ENCODE measurements at places on chromosomes 16 and 17.

DNA sequence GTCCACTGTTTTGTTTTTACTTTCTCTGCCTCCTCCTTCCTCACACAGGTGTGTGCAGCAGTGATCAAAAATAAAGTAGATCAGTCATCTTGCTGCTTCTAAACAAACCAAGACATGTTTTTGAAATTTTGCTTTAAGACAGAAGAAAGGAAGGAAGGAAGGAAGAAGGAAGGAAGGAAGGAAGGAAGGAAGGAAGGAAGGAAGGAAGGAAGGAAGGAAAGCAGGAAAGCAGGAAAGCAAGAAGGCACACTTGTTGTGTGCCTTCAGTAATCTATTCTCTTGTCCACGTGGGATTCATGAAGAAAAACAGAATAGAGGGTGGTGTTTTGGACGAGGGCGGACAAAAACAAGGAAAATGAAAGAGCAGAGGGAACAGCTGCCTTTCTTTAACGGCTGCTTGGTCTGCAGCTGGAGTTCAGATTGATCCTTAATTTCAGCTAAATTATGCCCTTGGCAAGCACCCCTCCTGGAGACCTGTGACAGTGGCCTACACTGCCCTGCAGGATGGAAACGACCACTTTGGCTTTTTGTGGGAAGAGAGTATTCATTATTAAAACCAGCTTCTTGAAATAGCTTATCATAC lies 188.5 kb upstream of the IRX3 start:
- no peak for DNase-seq

GRCh38 chr16:68252383-68252782 lies 7.2 kb downstream of the PLA2G15 start:
- DNase-seq, result no peak

- no peak for DNase-seq
Measured at GRCh38 chr16:20291208-20292206, 35.8 kb downstream of the GP2 start.

DNA sequence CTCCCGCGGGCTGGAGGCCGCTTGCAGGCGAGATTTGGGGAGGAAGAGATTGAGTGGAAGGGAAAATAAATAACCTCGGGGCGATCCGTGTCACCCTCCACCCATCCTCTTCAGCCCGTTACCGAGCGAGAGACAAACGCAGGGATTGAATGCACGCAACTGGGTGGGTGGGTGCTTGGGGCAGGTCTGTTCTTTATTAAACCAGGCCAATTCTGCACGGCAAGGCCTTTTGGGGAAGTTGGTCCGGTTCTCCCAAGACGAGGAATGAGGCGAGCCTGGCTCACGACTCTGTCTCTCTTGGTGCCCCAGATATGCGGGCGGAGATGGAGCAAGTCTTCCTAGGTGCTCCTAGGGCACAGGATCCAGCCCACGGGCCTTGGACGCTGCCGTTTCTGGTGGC lies 396 bp upstream of the HOXB7 start:
- no peak for DNase-seq

- DNase-seq, result no peak
Measured at GRCh38 chr16:89290472-89290871, 73.0 kb downstream of the ZNF778 start.

DNA sequence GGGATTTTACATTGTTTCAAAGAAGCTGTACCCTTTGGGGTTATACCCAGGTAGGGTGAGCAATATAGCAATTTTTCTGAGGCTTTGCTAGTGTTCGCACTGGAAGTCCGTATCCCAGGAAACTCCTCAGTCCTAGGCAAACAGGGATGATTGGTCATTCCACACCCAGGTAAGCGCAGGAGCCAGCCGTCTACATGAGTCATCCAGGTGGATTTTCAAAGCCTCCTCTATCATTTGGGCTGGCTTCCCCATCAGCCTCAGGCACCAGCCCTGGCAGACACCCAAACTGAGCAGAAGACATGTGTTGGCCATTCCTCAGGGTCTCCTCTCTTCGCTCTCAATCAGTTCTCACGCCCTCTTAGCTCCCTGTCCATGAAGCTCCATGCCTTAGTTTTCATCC lies 135.6 kb downstream of the AIPL1 start:
- no peak for DNase-seq

DNA sequence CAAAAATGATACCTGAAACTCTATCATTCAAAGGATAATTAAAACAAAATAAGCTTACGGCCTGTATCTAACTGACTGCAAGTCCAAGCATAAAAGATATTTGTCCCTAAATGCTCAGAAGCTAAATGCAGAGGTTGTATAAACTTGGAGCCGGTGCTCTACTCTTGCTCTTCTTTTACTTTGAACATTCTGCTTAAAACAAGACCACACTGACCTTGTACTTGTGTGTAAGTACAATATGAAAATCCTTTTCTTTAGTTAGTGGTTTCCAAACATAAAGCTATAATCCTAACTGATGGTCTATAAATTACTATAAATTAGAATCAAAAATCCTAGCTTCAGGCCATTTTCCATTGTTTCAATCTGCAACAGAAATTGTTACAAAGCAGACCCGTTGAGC lies 74.6 kb downstream of the SPAG9 start:
- no peak for DNase-seq

DNA sequence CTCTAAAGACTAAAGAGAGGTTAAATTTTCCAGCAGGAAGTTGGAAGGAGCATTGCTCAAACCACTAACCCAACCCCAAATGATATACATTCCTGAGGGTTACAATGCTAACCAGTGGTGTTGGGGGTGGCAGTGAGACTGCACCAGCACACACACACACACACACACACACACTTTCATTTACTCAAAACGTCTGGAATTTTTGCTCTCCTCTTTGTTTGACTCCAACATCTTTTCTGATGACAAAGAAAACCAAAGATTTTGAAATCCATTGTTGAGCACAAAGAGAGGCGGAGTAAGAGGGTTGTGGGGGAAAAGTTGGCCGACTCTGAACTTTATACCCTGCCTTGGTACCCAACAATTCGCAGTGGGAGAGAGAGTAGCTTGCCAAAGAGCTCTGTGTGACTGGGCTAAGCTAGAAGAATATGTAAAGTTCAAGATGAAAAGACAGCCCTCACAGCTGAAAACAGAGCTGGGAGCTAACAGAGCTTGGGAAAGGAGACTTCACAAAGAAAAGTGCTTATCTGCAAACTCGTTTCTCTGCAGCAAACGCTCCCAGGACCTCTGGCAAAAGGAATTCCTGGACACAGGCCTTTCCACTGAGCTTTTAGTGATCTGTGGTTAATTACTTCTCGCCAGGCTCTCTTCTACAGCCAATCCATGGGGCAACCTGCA lies 426.0 kb upstream of the CDH11 start:
- no peak for DNase-seq

- DNase-seq, result no peak
Measured at GRCh38 chr17:40953881-40954280, 12.9 kb downstream of the KRT39 start.

DNA sequence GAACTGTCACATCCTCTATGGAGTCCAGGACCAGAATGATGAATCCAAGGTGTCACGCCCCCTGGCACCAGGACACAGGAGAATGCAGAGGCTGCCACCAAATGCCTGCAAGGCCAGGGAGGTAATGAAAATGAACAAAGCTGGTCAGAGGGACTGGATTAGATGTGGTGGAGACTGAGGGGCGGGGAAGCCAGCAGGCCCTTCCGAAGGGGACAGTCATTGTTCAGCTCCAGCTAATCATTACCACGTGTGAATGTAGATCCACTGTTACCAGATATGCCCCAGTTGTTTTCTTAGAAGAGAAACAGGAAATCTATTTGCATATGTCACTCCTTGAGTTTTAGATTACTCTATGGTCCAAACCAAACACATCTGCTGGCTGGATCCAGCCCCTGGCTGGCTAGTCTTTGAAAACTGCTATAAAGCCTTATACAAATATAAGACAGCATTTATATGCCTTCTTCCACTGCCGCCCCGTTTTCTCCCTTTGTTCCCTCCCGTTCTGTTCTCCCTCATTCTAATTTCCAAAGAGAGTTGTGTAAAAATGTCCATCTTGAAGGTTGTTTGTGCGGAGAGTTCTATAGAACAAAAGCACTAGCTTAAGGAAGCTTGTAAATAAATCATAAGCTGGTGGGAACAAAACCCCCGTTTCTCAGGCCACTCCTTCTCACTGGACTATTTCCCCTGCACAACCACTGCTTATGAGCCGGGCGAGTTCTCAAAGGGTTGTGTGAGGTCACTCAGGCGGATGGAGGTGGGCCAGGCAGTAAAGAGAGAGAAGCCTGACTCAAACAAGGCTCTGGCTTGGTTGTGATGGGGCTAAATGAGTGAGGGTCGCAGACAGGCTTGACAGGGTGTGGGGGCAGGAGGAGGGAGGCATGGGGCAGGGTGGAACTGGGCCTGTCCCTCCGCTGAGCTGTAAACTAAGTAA lies 14.2 kb downstream of the CRYM start:
- no peak for DNase-seq

GRCh38 chr16:28326881-28327610 lies 34.7 kb downstream of the SBK1 start:
- DNase-seq, result no peak

DNA sequence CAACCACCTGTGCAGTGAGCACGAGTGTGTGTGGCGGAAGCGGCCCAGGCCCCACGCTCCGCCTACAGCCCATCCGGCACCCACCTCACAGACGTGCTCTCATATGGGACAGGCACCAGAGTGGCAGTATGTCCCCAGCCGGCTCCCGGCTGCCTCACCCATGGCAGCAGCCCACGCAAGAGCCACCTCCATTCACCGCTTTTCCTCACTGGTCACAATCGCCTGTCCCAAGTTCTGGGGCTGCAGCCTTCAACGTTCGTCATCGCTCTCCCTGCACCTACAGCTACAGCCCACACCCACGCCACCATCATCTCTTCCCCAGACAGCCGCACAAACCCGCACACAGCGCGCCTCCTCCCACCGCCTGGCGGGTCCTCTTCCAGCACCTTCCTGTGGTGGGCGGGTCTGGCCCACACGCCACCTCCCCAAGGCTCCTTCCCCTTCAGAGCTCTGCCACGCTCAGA lies 17.5 kb upstream of the TRAP1 start:
- no peak for DNase-seq

DNA sequence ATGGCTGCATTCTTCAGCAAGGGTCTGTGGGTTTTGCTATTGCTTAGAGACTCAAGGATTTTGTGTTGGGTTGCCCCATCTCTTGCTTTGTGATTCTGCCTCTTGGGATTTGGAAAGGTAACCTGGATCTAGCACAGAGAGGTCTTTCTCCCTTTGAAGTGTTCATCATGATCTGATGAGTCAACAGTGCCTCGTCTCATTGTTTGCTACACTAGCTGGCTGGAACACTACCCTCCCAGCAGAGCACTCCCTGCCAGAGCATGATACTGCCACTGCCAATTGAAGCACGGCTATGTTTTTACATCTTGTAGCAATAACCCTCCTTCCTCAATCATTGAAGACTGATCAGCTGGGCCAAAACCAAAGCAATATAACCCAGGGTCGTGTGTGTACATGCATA lies 361.0 kb downstream of the CDH13 start:
- DNase-seq, result no peak

- no peak for DNase-seq
Measured at GRCh38 chr17:59827721-59828477, 64.8 kb downstream of the TUBD1 start.

DNA sequence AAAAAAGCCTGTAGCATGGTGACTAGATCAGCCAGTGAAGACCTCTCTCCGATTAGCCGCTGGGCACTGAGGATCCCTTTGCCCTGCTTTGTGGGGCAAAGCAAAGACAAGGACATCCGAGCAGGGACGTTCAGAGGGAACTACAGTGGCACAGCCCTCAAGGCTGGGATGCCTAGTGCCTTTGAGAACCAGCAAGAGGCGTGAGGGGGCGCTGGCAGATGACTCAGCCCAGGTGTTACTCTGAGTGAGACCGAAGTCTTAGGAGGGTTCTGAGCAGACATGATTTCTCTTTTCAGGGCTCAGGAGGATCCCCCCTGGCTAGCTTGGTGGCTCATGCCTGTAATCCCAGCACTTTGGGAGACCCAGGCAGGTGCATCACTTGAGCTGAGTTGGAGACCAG lies 178.6 kb downstream of the CPPED1 start:
- no peak for DNase-seq

GRCh38 chr17:42407289-42407836 lies 15.7 kb downstream of the CAVIN1 start:
- peak; percentile 67 for DNase-seq

DNA sequence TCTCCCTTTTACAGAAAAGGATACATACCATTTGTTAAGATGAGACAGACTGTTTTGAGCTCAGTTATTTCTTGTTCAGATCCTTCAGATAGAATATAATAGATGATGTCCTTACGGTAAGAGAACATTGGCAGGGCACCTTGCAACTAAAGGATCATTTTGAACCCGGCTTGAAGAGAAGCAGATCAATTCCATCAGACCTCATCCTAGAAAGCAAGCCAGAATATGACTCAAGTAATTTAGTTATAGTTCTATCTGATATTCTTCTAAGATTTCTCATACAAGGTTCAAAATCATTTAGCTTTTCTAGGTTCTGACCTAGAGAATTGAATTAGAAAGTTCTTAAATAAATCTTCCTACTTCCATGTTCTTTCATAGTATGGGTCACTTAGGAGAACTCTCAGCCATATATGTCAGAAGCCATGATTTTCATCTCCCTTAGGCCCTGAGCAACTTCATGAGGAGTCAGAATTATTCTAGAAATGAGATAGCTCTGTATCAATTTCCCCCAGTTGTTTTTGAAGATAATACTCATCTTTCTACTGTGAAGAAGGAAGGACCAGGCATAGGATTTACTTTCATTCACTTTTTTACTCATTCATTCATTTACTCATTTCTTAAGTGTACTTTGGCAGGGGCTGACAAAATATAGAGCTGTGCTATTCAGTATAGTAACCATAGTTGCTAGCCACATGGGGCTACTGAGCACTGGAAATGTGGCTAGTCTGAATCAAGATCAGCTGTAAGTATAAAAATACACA lies 2.5 kb upstream of the CMTM1 start:
- no peak for DNase-seq

DNA sequence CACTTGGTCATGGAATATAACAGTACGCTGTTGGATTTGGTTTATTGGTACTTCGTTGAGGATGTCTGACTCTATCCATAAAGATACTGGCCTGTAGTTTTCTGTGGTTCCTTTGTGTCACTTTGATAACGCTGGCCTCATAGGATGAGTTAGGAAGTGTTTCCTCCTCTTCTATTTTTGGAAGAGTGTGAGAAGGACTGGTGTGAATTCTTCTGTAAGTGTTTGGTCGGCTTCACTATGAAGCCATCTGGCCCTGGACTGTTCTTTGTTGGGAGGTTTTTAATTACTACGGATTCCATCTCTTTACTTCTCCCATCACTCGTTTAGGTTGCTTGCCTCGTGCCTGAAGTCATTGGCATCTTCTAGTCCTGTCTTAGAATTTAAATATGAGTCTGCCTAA lies 117.3 kb downstream of the OR1D5 start:
- DNase-seq, result no peak

DNA sequence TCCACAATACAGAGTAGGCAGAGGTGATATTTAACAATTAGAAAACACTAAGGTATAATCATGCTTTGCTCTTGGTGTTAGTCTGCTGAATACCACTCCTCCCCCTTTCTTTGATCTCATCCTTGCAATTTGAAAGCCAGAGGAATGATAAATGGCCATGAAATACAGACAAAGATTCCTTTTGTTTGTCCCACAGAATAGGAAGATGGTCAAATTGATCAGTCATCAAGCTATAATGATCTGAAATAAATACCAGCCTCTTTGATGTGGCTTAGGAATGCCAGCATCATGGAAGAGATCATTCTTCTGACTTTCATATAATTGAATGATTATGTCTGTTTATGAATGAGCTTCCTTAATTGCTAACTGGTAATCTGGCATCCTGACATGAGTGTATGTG lies 1541.7 kb upstream of the CDH8 start:
- no peak for DNase-seq

- no peak for DNase-seq
Measured at GRCh38 chr16:23131931-23132621, 17.2 kb downstream of the USP31 start.

- no peak for DNase-seq
Measured at GRCh38 chr16:6020162-6020985, 922.8 kb upstream of the EEF2KMT start.

All from NCI-H2081 treated with DMSO at 0.1 percent for 48 hours (cell line).